Esophagus mucosa (tissue), 1 donor: ENCODE measurements at places on chromosomes 4 and X.

GRCh38 chr4:25158817-25159216 lies 1.4 kb downstream of the SEPSECS start:
- no peak for ATAC-seq

GRCh38 chr4:121669163-121669550 lies 27.6 kb downstream of the ANXA5 start:
- no peak for ATAC-seq

GRCh38 chr4:147312376-147313046 lies 168.4 kb upstream of the EDNRA start:
- no peak for ATAC-seq

- ATAC-seq: no peak
These were observed 59.0 kb downstream of the THOC2 start for GRCh38 chrX:123673813-123674212.

DNA sequence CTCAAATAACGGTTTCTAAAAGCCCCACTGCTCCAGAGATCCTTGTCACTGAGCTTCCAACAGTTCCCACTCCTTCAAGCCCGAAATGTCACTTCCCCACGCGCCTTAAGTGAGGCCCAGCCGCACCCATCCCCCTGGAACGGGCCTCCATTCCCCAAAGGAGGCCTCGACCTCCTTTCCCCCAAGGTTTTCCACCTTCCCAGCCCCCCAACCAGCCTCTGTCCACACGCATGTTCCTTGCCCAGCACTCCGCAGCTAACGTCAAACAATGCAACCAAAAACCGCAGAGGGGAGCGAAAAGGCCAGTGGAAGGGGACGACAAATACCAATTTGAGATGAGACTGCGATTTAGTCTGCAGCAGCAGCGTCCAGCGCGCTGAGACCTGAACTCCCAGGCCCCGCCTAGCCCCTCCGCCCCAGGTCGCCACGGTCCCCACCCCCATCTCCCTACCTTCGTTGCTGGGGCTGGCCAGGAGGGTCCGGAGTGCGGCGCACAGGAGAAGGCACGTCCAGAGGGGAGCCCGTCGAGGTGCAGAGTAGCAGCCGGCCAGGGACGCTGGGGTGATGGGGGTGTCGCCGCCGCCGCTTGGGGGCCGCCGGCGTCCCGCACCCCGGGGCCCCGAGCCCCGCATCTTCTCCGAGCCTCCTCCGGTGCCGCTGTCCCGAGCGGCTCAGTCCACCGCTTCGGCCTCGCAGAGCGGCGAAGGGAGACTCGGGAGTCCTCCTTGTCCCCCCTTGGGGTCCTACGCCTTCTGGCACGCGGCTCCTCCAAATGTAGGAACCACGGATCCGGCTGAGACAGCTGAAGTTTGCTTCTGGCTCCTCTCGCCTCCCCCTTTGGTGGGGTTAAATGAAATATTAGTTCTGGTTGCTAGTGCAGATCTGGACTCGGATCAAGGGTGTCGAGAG lies 924 bp downstream of the EPHA5 start:
- no peak for ATAC-seq

DNA sequence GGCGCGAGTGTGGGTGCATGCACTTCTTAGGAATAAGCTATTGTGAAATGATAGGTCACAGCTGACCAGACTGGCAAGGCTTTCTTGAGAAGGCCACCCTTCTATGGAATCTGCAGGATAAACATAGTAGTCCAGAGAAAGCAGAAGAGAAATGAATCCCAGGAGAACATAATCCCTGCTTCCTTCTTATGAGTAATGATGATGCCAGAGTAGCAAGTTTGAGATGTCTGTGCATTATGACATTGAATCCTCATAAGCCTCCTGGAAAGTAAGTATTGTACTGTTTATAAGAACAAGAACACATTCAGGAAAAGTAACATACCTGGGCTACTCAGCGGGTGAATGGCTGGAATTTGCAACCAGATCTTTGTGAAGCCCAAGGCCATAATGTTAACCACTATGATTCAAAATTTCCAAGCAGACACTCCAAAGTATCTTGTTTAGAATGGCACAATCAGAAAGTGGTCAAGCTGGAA lies 272.1 kb upstream of the HS3ST1 start:
- ATAC-seq: peak; percentile 89

- no peak for ATAC-seq
These were observed 14.6 kb upstream of the SULT1E1 start for GRCh38 chr4:69874507-69874906.

- no peak for ATAC-seq
These were observed 91.3 kb downstream of the NHSL2 start for GRCh38 chrX:72001906-72002305.

DNA sequence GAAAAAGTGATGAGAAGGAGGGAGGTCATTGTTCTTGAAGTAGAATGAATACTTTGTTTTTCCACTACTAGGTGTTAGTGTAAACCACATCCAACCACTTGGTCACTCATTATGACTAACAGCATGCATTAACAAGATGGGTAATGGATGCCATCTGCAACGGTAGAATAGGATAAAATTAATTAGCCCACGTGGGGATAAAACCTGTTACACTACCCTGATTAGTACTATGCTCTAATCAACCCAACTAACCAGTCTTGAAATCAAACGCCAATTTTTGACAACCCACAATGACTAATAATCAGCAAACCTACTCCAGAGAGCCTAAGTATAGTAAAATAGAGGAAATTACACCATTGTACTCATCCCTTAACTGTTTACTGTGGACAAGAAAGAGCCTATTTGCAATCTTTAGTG lies 93.4 kb upstream of the MCF2 start:
- ATAC-seq: no peak

- no peak for ATAC-seq
These were observed 21.0 kb upstream of the CLCN4 start for GRCh38 chrX:10135561-10136399.

- ATAC-seq: no peak
These were observed 79.6 kb downstream of the AFF2 start for GRCh38 chrX:148580016-148580415.

DNA sequence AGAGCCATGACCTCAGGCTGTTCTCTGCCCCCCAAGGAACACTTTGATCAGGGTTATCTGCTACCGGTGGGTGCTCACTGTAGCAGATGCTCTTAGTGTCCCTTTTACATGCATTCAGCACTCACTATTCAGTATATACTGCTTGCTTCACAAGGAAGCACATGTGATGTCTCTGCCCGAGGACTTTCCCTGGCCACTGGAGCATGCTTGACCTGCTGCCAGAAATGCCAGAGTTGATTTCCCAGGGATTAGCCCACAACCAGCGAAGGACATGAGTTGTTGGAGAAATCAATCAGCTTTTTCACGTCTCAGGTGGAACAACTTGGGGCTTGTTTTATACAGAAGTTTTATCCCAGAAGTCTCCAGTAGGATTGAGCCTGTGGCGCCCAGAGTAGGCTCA lies 51.2 kb upstream of the RPS6KA3 start:
- no peak for ATAC-seq

DNA sequence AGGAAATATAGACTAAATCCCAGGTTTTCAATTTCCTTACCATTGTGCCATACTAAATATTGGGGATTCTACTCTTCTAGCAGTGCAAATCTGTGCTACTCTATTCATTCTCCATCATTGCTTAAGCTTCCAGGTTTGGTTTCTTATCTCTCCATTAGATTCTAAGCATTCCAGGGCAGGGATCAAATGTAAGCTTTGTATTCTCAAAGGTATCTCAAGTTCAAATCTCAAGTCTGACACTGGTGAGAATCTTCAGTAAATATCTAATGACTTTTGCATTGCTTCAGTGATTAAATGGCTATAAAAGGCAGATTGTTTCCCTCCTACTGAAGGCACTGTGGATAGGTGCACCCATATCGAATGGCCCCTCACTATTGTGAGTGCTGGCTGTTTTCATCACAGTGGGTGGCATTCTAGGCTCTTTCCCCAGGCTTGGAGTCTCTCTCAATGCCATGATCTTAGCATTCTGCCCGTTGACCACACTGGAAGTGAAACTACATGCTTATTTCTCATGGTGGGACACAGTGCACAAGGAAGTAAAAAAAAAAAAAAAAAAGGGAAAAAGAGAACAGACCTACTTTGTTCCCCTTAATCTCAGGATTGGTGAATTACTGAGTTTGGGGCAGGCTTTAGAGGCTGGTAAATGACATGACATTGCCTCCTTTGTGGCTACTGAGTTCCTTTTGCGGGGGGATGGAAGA lies 28.7 kb downstream of the FAM9C start:
- no peak for ATAC-seq

DNA sequence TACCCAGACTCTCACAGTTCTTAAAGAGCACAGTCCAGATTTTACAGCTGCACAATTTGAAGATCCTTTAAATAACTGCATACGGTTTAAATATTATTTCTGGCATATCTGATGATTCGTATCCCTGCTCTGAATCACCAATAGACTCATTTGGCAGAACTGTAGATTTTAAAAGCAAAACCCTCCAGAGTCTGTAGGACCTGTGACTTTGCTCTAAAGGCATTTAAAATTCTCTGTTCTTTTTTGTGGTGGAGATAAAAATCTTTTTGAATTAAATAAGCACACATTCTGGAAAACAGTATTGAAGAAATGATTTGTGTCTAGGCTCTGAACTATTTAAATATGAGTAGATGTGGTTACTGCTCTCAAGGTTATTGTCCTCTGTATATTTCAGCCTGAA lies 246.2 kb upstream of the PITX2 start:
- ATAC-seq: no peak

GRCh38 chrX:55135171-55135570 lies 46.4 kb downstream of the PAGE2 start:
- peak; percentile 52 for ATAC-seq

GRCh38 chrX:77785486-77786364 lies at the start of gene ATRX:
Gene ATRX (minus strand): TSS chrX:77786216. CDS start chrX:77786001, 215 bp downstream.
- peak; percentile 81 for ATAC-seq

GRCh38 chr4:155428128-155428527 lies 51.4 kb upstream of the MAP9 start:
- no peak for ATAC-seq

DNA sequence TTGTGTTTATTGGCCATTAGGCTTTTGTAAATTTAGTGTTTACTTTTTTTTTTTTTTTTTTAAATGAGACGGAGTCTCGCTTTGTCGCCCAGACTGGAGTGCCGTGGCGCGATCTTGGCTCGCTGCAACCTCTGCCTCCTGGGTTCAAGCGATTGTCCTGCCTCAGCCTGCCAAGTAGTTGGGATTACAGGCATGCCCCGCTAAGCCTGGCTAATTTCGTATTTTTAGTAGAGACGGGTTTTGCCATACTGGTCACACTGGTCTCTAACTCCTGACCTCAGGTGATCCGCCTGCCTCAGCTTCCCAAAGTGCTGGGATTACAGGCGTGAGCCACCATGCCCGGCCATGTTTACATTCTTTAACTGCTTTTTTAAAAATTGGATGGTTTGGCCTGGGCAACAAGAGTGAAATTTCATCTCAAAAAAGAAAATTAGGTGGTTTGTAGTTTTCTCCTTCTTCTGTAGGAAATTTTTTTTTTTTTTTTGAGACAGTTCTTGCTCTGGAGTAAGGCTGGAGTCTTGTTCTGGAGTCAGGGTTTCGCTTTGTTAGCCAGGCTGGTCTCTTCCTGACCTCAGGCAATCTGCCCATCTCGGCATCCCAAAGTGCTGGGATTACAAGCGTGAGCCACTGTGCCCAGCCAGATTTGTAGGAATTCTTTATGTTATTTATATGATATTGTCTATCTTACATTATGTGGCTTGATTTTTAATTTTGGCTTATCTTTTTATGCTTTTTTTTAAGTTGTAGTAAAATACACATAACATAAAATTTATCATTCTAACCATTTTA lies 15.1 kb downstream of the UBE2K start:
- no peak for ATAC-seq

- ATAC-seq: no peak
These were observed 13.4 kb upstream of the SRPX start for GRCh38 chrX:38233891-38234667.

GRCh38 chr4:80263541-80264351 lies 2.7 kb upstream of the FGF5 start:
- ATAC-seq: no peak
